ENCODE measurements at places on chromosomes 6 and 20.

- no peak for DNase-seq
Measured at GRCh38 chr20:38727607-38728190, 3.4 kb downstream of the SLC32A1 start.

- no peak for DNase-seq
Measured at GRCh38 chr6:1756472-1757129, 146.9 kb downstream of the FOXC1 start.

DNA sequence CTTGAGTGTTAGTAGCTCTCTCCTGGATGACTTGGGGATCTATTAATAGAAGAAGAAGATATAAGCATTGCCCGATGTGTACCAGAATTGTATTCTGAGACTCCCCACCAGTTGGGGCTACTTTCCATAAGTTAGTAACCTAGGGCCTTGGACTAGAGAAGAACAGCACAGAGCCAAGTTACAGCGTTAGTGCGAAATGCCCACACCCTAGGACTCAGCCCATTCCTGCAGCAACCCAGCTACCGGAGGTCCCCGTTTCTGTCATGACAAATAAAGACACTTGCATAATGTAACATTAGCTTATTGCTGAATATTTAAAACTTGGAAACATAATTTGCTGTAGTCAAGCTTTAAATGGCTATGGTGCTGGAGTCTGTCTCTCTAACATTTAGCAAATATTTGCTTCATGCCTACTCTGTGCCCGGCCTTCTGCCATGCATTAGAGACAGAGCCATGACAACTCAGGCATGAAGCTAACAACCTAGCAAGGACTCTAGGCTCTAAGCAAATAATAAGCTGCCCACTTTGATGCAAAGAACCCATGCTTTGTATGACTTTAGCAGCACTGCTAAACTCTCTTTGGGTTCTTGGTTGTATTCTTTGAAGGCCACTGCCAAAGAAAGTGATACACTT, 103.4 kb upstream of the COL21A1 start:
- no peak for DNase-seq

- no peak for DNase-seq
Measured at GRCh38 chr6:98640366-98640765, 194.0 kb upstream of the POU3F2 start.

GRCh38 chr6:151276112-151276740, 36.5 kb downstream of the AKAP12 start:
- DNase-seq = no peak

DNA sequence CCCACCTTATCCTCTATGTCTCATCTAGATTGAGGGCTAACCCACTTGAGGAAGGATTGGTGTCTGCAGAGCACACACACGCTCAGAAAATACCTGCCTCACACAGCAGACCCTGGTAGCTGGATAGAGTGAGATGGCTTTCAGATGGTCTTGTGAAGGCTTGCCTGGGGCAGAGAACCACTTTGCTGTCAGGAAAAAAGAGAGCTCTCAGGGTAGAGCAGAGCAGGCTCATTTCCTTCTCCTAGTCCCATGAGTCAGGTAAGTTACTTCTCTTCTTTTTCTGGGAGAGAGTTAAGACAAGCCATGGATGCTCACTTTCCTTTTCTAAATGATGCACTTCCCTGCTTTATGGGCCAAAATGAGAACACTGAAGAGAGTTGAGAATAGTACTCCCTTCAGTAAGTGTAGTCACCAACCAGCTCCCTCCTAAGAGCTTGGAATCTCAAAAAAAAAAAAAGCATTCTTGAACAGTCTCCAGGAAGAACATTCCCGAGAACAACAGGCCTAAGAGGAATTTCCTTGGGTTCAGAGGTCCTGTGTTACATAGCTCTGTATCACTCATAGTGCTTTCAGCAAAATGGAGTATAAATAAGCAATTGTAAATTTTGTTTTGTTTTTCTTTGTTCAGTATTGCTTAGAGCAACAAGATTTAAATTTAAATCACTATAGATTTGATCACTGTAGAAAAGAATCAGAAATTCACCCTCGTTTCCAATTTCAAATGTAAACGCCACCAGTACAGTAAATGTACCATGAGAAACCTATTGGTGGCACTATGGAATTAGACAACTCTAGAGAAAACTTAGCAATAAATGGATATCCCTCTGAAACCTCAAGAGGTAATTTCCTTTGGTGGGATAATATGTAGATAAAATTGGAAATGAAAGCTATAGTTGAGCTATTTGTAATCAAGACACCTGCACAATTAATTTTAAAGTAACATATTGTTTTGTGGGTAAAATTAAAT, 530.3 kb downstream of the RFPL4B start:
- DNase-seq = no peak

GRCh38 chr20:51258582-51259165, 235.8 kb upstream of the KCNG1 start:
- DNase-seq = no peak

GRCh38 chr6:34154668-34155447, 9.0 kb upstream of the GRM4 start:
- DNase-seq = peak; percentile 40

DNA sequence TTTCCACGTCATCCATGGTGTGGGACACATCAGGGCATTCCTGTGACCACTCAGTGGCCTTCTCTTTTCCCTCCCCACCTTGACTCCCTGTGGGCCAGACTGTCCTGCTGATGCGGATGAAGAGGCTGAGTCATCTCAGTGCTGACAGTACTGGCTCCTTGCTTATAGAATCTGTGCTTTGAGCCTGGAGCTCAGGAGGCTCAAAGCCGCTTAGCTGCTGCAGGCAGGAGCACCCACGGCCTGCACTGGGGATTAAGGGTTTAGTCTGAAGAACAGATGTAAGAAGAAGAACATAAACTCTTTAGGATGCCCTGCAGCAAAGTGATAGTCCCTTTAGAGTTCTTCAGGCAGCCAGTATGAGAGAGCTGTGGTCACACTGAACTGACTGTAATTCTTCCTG, 642.0 kb upstream of the CHD6 start:
- no peak for DNase-seq

DNA sequence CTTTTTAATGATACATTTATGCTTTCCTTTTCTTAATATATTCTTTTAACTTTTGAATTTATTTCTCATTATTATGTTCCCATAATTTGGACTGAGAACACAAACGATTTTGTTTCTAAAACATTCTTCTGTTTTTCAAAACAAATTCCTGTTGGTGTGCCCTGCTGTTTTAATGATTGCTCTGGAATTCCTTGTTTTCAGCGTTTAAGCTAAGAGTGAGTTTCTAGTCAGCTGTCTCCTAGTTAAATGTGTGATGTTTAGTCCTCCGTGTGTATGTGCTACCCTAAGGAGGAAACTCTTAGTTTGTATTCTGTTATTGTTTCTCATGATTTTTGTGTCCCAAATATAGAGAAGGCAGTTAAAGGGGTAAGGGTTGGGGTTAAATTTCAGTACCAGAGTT, 306.1 kb upstream of the RGS17 start:
- no peak for DNase-seq

DNA sequence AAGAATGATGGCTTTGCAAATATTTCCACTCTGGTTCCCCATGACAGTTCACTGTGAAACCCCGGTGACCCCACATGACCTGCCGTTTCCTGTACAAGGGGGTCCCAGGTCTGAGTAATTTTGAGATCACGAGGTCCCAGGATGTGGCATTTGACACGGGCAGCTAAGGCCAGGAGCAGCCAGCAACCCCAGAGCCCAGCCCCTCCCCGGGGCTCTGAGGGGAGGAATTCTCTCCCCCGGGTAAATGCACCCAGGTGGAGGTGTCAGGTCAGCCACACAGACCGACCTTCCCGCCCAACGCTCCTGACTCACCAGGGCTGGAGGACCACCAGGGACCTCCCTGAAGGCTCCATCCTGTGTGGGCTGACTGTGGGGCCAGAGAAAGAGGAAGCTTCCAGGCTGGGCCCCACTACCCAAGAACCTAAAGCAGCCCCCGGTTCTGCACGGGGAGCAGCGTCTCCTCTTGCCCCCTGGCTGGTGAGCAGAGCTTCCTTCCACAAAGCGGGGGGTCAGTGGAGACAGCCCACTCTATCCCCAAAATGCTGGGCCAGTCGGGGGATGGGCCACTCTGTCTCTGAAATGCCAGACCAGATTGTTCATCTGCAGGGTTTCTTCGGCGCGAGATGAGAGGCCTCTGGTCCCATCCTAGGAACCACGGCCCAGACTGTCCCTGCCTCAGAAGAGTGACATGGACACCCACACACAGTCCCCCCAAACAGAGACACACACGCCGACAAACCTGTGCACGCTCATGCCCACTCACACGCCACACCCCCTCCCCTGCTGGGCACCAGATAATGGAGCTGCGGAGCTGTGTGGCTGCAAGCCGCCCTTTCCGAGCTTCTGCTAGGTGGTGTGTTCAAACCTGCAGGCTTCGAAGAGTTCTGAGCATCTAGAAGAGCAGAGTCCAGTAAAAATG, 23.4 kb upstream of the SLCO4A1 start:
- no peak for DNase-seq

GRCh38 chr20:51187261-51187660, 164.4 kb upstream of the KCNG1 start:
- no peak for DNase-seq

DNA sequence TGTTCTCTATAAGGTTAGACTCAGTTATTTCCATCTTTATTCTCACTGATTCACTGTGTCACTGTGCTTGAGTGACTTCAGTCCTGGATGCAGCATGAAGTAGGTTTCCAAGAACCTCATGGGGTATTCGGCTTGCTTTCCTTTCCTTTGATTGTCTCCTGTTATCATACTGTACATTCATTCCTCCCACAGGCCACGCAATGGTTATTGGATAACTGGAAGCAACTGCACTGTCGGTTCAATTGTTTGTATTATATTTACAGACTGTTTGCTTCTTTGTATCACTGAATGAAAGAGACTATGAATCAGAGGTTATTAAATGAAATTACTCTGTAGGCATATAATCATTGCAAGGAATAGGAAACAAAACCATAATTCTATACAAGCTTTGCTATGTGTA, 129.4 kb downstream of the MAP7 start:
- no peak for DNase-seq

GRCh38 chr6:166540631-166541331, 45.7 kb downstream of the RAMACL start:
- DNase-seq = peak; percentile 4

- no peak for DNase-seq
Measured at GRCh38 chr20:6802227-6802626, 34.7 kb downstream of the BMP2 start.

Measured in stimulated activated CD8-positive, alpha-beta memory T cell treated with anti-CD3 and anti-CD28 coated beads, Interleukin-7, amount 100 ng/mL, for 24 hours (primary cell).